ENCODE measurements at places on chromosomes 2 and 18.
A peak's percentile ranks its signal among the peaks of the same experiment; 100 is the strongest.

DNA sequence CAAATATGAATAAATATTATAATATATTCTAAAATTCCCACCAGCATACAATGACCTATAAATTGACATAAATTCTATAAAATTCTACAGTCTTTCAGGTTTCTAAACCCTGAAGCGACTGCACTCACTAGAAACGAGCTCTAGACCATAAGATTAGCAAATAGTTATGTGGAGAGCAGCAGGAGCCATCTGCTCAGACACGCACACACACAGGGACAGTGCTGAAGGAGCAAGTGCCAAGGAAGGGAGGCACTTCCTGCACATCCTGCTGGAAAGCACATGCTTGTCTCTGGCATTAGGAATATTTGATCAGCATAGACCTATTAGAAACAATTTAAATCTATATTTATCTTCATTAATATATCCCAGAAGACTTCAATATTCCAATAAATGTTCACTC, 713.9 kb upstream of the CDH2 start:
- no peak for DNase-seq

DNA sequence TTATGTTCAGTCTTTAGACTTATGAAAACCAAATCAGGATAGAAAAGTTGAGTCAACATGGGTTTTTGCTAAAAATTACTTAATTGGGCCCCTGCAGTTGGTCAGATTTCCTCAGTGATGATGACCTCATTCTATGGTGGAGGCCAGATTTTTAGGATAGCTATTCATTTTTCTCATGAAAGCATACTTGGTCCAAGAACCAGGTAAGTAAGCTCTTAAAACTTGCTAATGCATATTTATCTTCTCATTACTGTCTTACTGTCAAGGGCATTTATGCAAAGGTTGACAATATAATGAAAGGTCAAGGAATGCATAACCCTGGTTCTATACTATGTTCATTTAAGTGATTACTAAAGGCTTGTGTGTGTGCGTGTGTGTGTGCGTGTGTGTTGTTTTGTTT, 650.6 kb downstream of the SATB2 start:
- no peak for DNase-seq

GRCh38 chr2:136206613-136207012, 88.7 kb upstream of the CXCR4 start:
- DNase-seq, result no peak

DNA sequence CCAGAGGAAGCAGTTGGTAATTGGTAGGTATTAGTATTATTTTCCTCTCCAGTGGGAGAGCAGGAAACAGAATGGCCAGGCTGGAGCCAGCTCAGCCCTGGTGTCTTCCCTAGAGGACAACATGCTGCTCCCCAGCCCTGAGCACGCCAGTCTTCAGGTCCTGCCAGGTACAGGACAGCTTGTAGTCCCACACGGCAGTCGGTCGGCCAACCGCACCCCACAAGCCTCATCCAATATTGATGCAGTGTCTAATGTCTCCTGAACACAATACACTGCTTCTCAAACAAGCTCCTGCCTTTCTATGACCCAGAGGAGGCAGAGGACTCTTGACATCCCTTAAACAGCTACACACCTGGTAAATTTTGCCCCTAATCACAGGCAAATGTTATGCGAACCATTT, 71.0 kb upstream of the PPP1CB start:
- no peak for DNase-seq

DNA sequence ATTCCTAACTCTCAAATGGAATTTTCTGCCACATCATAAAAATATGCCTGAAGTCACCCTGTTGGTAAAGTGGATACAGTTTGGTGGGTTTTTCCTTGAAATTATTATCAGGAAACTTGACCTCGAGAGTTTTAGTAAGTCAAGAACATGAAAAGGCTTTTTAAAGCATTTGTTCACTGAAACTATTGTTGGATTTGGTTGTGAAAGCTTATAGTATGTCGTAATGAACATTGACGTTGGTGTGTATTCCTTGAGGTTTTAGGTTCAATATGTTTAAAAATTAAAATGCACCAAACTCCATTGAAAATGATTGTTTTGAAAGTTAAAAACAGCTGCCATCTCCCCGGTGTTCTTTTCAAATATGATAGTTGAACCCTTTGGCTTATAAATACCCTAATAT, 30.8 kb downstream of the AOX1 start:
- DNase-seq, result no peak

DNA sequence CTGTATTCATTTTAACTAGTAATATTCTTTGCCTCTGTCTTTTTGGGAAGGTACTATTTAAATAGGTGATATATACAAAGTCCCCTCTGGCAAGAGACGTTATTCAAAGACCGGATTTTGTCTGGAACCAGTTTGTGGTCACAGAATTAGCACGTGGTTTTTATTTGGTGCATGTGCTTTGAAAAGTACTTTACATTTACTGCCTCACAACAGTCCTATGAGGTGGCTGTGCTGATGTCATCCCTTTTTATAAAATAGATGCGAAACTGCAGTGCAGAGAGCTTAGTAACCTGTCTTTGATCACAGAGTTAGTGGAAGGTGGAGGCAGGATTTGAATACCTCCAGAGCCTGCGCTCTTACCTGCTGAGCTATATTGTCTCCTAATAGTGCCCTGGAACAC, 4.0 kb downstream of the LPIN1 start:
- DNase-seq, result no peak

DNA sequence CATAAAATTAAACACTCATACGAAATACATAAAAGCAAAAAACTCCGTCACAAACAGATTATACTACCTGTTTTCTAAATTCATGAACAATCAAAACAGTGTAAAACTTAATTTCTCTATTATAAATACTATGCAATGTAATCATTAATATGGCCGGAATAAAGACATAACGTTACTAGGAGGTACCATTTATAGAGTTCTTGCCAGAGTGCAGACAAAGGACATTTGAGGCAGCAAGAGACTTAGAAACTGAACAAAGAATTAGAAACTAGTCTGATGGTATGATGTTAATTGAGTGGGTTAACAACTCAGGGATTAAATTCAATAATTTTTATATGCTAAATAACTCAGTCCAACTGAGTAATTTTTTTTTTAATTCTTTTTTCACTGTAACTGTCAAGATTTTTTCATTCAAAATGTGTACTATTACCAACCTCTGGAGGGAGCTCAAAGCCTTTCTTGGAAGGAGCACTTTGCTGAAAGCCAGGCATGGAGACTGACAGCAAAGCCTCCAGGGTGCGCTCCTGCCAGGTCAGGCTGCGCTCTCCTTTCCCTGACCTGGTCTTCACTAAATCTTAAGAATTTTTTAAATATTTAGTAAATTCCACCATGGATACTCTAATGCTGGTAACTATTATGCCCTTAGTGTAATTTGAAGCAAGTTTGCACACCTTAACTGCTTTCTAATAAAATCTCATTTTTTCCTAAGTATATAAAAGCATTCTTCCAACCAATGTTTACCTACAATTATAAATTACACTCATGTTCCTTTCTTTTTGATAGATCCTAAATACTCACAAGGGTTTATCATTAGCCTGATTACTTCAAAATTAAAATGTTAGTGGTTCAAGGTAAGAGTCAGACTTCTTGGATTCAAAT, 34.1 kb downstream of the WDR35 start:
- no peak for DNase-seq

- DNase-seq, result no peak
Measured at GRCh38 chr2:229454934-229455631, 184.0 kb upstream of the PID1 start.

DNA sequence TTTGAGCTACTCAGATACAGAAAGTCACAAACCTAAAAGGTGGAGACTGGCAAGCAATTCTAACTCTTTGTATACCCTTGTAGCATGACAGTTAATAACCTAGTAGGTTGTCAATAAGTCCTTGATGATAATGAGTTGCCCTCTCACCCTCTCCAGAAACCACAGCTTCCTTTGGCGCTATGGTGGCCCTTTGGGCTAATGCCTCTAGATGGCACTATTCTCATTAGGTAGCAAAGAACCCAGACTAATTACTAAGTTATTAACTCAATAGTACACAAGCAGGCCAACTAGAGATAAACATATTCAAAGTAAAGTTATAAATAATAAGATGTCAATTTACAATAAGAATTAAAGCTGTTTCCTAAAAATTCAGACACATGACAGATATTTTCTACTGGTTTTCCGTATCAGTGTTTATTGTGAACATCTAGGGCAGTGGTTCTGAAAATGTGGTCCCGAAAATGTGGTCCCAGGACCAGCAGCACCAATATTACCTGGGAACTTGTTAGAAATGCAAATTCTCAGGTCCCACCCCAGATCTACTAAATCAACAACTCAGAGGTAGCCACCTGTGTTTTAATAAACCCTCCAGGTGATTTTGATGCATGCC, 41.1 kb downstream of the LDAH start:
- no peak for DNase-seq

- no peak for DNase-seq
Measured at GRCh38 chr2:205931388-205931787, 154.6 kb downstream of the INO80D start.

DNA sequence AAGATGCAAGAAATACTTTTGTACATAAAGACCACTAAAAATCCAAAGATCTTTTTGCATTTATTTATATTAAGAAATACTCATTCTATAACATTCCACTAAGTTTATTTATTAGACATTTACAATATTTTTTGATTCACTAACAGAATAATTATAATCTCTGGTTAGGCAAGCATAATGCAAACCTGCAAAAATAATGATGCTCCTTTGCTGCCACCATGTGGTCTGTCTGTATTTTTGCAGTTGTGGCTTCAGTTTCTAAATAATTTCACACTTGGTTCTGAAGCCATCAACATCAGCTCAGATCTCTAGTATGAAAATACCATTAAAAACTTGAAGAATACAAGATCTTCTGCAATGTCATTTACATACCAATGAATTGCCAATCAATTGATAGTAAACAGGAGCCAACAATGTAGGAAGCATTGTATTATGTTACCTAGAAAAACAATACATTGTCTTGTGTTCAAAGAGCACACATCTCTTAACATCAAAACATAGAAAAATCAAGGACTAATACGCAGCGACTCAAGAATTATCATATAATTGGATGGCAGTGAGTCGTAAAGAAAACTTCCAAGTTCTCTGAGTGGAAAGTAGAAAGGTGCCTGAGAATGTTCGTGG, 28.8 kb upstream of the WDR75 start:
- no peak for DNase-seq

DNA sequence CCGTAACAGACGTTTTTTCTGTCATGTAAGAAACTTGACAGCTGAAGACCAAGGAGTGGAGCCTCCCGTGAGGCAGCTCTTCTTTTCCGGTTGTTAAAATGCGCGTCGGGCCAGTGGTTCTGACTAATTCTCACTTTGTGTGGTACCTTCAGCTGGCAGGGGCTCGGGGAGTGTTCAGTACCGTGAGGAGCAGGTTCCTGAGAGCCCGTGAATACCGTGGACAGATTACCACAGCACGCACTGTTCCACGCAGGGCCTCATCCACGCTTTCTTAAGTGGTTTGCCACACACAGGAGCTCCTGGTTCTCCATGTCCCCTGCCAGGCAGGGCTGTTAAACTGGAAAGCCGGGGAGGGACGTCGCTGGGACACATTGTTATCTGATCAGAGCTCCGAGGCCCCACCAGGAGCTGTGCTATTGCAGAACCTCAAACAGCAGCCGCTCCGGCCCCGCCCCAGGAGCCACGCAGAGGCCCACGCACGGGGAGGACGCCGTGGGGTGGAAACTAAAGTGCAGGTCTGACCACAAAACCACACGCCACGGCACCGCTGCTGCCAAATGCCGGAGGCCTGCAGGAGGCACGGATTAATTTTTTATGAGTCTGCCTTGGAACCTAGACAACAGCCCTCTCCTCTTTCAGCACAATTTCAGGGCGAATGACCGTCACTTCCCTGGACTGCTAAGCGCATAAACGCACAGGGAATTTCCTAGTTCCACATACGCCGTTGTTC, 43.3 kb downstream of the NFATC1 start:
- no peak for DNase-seq

- DNase-seq, result no peak
Measured at GRCh38 chr2:56337342-56337741, 153.6 kb downstream of the CCDC85A start.

GRCh38 chr2:201890453-201890852, 84.1 kb downstream of the CDK15 start:
- no peak for DNase-seq

- DNase-seq, result peak; percentile 11
Measured at GRCh38 chr2:161426922-161427663, 11.0 kb downstream of the TBR1 start.

DNA sequence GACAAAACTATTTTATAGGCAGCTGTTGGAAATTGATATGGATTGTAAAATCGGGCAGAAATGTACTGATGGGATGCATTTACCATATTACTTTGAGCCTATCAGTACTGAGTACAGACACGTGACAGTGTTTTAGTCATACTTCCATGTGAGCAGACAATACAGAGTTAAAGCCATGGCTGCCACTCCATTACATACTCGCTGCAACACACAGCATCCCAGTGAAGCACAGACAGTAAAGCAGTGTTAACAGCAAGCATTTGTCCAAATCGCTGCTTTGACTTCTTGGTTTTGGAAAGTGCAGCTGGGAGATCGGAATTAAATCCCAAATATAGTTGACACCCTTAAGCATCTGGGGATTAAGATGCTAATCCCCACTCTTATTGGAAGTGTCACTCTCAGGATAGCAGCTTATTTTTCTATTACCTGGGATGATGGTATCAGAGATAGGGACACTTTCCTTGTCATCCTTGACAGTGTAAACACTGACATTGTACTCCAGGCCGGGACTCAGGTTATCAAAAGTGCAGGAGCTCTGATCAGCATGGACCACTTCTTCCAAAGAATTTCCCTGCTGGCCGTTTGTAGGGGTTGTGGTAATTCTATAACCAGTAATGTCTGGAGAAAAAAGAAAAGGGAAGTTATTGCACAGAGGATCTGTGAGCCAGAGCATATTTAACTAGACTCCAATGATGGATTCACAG, 41.6 kb downstream of the FN1 start:
- DNase-seq, result no peak

- DNase-seq, result no peak
Measured at GRCh38 chr2:37456479-37456878, 112.0 kb downstream of the QPCT start.

- DNase-seq, result no peak
Measured at GRCh38 chr2:20447437-20448245, 767 bp downstream of the RHOB start.

DNA sequence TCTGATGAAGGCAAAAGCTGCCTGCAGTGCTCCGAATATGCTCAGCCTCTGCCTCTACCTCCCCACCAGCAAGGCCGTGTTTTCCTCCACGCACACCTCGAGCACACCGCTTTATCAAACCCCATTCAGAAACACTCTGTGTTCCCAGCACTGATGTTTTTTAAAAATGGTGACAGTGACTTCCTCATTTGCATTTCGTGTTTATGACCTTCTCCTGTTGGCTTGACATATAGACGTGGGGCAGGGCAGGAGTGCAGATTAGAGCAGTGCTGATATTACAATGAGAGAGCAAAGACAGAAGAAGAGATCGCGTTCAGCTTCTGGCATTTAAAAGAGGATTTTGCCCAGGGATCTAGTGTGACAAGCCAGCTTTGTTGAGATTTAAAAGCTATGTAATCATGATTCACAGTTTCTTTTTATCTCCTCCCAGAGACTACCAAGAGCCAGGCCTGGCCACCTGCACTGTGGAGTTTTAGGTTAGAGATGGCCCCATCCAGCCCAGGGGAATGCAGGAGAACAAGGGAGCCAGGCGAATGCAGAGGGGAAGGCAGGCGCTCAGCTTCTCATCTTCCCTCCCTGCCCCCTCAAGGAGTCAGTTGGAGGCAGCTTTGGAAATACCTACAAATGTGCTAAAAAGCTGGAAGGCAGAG, 61.5 kb upstream of the NEDD4L start:
- DNase-seq, result no peak
